ENCODE measurements at places on chromosomes 7 and 10.

DNA sequence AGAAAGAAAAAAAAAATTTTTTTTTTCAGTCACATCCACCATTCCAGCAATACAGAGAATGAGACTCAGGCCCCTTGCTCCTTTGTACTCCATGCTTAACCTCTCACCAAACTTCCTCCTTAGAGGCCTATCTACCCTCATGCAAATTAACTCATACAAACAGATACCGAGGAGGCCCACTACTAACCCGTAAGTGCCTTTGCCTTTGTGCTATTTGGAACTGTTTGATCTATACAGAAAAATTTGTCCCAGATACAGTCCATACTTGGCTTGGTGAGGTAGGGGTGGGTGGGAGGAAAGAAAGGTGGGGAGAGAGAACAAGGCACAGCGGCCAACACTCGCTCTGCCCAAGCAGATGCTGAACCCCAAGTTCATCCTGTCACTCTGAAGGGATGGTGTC lies 87.8 kb upstream of the DUSP5 start:
- DNase-seq, result no peak

DNA sequence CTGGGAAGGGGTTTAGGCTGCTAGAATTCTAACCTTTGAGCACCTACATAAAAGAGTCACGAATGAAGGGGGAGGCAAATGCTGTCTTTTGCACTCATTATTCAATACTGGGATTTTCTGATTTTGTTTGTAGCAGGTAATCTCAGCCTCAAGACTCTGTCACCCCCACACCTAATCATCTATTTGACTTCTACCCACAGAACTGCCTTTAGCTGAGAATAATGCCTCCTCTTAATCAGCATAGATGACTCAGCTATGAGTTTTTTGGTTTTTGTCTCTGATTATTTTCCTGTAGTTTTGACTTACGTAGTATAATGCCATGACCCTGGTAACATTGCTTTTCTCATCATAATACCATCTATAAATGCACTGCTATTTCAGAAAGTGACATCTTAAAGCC lies 42.7 kb upstream of the CACNB2 start:
- DNase-seq, result no peak

GRCh38 chr7:33495207-33495606 lies 365.8 kb downstream of the BBS9 start:
- no peak for DNase-seq

- DNase-seq, result no peak
These were observed 22.8 kb downstream of the FAM241B start for GRCh38 chr10:69652857-69653199.

GRCh38 chr10:117212176-117212575 lies 14.9 kb downstream of the KCNK18 start:
- no peak for DNase-seq

- no peak for DNase-seq
These were observed 2.0 kb downstream of the CYP26C1 start for GRCh38 chr10:93062514-93063143.

- DNase-seq, result no peak
These were observed 14.2 kb upstream of the DYNC1I1 start for GRCh38 chr7:95758187-95758586.

DNA sequence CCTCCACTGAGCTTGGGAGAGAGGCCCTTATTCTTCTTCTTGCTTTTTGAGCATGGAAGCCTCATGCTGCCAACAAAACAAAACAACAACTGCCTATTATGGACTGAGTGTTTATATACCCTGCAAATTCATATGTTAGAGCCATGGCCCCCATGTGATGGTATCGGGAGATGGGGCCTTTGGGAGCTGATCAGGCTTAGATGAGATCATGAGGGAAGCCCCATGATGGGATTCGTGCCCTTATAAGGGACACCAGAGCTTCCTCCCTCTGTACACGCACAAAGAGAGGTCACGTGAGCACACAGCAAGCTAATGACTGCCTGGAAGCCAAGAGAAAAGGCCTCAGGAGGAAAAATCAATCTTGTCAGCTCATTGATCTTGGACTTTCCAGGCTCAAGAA lies 235.0 kb downstream of the FANK1 start:
- DNase-seq, result no peak

DNA sequence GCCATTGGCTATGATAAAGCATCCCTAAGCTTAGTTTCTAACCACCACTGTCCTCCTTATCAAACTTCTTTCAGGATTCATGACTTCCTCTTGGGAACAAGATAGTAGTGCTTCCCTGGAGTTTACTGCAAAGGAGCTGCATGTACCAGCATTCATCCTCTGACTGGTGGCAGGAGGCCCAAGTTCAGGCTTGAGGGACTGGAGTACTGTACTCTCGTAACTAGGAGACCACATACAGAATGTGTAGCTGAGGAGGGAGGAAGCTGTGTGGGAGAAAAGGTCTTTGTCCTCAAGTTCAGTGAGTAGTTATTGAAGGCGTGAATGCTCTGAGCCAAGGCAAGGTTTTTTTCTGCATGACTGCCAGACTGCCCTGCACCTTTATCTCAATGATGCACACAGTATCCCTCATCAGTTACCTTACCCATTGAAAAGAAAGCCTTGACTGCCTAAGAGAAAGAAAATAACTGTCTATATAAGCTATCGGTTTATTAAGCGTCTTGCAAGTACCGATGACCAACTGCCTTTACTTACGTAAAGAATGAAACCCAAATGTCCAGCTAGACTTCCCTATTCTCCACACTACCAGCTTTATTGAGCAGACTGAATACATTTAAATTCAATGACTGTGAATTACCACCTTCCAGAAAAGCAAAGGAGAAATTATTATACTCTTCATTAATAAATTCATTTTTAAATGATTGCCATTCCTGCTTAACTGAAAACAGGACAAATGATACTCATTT lies 12.8 kb downstream of the SCRN1 start:
- DNase-seq, result no peak

GRCh38 chr10:51846856-51847506 lies 147.6 kb upstream of the CSTF2T start:
- DNase-seq, result no peak

- DNase-seq, result no peak
These were observed 878 bp downstream of the GLRX3 start for GRCh38 chr10:130137090-130137448.

Measured in Calu3 (cell line).